Sigmoid colon (tissue), 7 donors: ENCODE measurements at places on chromosomes 11 and 22. TPM values are rescaled to one million over a fixed set of nuclear protein-coding genes. Genes with fewer than 3 reads are reported as not detected.

GRCh38 chr11:125952559-125952958 lies 6.7 kb downstream of the VSIG10L2 start:
- H3K36me3 ChIP-seq: peaks cover 19% of the 10 kb centered on the region
- peaks cover 31% of the 10 kb centered on the region for H3K4me1 ChIP-seq
- no peaks in the 10 kb centered on the region for H3K27me3 ChIP-seq
- H3K4me3 ChIP-seq: no peak overlapping the region
- no peak overlapping the region for H3K27ac ChIP-seq

- H3K27ac ChIP-seq: no peak overlapping the region
- H3K4me3 ChIP-seq: no peak overlapping the region
- H3K4me1 ChIP-seq: peaks cover 28% of the 10 kb centered on the region
- H3K36me3 ChIP-seq: no peaks in the 10 kb centered on the region
- H3K27me3 ChIP-seq: no peaks in the 10 kb centered on the region
- no peak for DNase-seq
Observed at GRCh38 chr11:117020869-117021564, 77.2 kb downstream of the SIK3 start.

DNA sequence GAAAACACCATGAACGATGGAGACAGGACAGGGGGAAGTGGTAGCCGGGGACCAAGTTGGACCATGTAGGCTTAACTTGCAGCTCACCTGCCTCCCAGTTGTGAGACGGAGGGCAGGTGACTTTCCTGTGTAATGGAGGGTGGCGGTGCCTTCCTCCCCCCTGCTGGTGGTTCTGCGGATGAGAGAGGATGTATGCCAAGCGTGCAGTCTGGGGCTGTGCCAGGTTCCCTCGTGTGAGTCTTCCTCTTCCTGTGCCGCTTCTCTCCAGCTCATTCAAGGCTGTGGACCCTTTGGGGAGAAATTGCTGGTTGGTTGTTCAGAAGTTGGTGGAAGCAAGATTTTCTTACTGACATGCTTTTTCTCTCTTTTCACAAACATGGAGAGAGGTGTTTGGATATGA lies 35.1 kb downstream of the MPPED1 start:
- no peak overlapping the region for H3K27ac ChIP-seq
- H3K36me3 ChIP-seq: no peaks in the 10 kb centered on the region
- peaks cover 21% of the 10 kb centered on the region for H3K27me3 ChIP-seq
- no peak for DNase-seq

GRCh38 chr22:44352378-44353035 lies 39.8 kb upstream of the SHISAL1 start:
- H3K27me3 ChIP-seq: no peaks in the 10 kb centered on the region
- H3K4me3 ChIP-seq: no peak overlapping the region
- peaks cover 28% of the 10 kb centered on the region for H3K4me1 ChIP-seq
- no peak overlapping the region for H3K27ac ChIP-seq
- no peaks in the 10 kb centered on the region for H3K36me3 ChIP-seq
- DNase-seq: peak; percentile 59

DNA sequence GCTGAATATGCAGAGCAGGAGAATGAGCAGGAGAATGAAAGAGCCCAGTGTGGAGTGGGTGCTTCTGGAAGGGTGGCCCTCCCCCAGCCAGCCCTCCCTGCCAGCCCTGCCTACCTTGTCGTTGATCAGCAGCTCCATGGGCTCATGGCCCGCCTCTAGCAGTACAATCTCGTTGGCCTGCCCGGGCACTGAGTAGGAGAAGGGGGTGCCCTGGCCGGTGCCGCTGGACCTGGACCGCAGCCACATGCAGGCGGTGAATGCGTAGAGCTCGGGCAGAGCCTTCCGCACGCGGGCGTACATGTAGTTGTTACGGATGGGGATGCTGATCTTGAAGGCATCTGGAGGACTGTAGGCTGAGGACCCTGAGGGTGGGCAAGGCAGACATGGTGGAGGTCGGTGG lies 17.4 kb downstream of the NPTXR start:
- no peak overlapping the region for H3K4me3 ChIP-seq
- no peaks in the 10 kb centered on the region for H3K36me3 ChIP-seq
- DNase-seq: no peak
- H3K4me1 ChIP-seq: no peaks in the 10 kb centered on the region
- no peak overlapping the region for H3K27ac ChIP-seq

DNA sequence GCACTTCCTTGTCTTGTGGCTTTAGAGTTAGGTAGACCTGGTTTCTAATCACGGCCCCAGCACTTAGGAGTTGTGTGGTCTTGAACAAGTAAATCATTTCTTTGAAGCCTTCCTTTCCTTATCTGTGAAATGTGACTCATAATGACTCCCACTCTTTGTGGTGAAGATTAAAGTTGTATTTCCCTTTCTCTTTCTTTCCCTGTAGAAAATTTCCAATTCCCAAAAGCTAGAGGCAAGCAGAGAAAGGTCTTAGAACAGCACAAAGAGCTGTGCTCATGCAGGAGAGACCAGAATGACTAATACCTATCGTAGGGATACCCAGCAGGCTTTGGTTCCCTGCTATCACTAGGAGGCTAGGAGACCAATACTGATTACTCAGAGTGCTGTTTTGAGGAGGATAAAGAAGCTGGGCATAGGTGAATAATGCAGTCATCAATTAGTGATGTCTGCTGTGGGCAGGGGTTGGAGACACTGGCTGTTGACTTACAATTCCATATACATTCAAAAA lies 270.7 kb upstream of the SYN3 start:
- no peaks in the 10 kb centered on the region for H3K4me1 ChIP-seq
- H3K36me3 ChIP-seq: no peaks in the 10 kb centered on the region

KRTAP5-7 gene
- not detected for total RNA-seq

NFAM1 gene
- 2.1 TPM for total RNA-seq

ARHGAP32 gene
- 9.2 TPM for total RNA-seq
